Stimulated activated CD4-positive, alpha-beta T cell treated with anti-CD3 and anti-CD28 coated beads, Interleukin-2, amount 100 ng/mL, for 24 hours (primary cell): ENCODE measurements at places on chromosomes 13 and 19.

DNA sequence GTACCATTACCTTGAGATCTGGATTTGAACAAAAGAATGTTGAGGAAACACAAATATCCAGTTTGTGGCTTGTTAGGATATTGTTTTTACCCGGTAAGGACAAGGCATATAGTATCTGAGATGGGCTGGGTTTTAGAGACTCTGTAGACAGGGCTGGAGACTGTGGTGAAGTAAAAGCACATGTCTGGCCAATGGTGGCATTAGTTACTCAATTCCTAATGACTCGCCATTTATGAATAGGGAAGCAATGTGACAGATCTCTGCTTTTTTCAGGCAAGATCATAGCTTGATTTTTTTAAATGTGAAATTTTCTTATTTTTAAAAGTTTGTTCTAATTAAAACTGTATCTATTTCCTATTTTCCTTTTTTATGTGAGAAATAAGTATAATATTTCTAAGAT lies 371.1 kb upstream of the SPRY2 start:
- no peak for DNase-seq

GRCh38 chr19:15419413-15420025 lies 731 bp upstream of the AKAP8L start:
- no peak for DNase-seq

- no peak for DNase-seq
Measured at GRCh38 chr19:35596366-35596999, 10.5 kb downstream of the PMIS2 start.

DNA sequence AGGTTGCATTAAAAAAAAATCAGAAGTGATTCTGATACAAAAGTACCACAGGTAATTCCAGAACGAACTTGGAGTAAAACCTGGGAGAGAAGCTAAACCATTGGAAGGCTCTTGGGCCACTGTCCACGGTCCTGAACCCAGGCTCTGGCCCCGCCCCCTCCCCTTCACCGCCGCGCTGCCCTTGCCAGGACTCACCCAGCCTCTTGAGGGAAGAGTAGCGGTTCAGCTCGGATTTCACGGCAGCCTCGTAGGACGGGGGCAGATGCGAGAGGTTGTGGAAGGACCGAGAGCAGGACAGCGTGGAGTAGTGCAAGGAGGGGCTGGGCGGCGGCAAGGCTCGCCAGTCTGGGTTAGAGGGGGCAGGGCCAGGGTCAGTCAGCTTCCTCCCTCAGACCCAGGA lies 5.7 kb downstream of the SHISA7 start:
- DNase-seq: no peak

- DNase-seq: no peak
Measured at GRCh38 chr13:81171065-81171647, 830.2 kb upstream of the SPRY2 start.

DNA sequence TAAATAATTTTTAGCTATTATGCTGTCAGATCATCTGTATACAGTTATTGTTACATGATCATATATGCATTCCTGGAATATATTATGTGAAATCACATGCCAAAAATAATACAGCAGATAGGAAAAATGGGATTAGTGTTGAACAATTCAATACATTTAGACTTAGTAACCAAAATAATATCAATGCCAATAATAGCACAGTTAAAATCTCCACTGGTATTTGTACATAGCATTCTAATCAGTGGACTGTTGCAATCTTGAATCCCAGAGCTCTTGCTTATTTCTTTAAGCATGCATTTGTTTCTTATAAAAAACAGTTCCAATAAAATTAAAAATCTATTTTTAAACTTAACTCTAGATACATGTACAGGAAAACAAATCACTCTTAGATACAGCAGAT lies 2772.2 kb downstream of the PCDH9 start:
- DNase-seq: no peak

GRCh38 chr19:47492571-47493377 lies 8.8 kb upstream of the KPTN start:
- no peak for DNase-seq

GRCh38 chr19:18782559-18783225 lies 8.4 kb downstream of the COMP start:
- no peak for DNase-seq

DNA sequence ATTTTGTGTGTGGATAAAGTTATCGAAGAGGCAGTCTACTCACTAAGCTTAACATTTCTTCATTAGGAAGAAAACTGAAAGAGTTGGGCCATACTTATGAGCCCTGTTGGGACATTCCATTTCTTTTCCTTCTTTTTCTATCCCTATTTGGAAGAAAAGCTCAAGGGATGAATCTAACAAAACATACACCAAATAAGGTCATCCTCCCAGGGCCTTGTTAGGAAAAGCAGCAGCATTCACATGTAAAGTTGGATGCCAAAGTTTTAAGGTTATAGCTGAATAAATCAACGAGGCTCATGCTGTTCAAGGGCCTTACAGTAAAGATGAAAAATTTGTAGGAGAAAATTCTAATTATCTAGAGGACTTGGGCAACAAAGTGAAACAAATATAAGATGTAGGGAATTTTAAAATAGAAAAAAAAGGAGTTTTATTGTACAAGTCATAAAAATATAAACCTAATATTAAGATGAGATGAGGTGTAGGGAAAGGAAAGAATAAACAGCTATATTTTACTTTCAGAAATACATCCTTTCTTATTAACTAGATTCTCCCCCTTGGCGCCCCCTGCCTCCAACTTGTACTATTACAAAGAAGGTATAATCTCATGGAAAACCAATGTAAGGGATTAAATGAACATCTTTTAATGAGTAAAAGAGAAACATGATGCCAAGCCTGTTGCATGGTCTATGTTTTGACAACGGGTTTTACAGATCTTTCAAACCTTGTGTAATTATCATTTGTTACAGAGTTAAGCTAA lies 160.4 kb downstream of the PCDH20 start:
- no peak for DNase-seq

DNA sequence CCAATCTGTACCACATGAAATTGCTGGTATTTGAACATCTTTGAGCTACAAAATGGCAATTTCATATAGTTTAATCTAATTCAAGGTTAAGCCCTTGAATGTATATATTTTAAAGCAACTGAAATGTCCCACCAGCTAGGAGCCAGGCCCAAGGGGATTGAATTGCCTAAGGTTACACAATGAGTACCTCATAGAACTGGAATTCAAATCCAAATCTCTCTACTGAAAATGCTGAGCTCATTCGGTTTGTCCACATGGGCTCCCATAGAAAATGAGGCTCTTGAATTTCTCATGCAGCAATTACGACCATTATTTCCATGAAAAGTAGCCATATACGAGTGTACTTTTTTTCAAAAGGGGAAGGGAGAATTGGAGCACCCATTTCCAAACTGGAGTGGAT lies 31.5 kb upstream of the FNDC3A start:
- DNase-seq: no peak

GRCh38 chr19:17246681-17247425 lies 1.1 kb upstream of the NR2F6 start:
- no peak for DNase-seq

DNA sequence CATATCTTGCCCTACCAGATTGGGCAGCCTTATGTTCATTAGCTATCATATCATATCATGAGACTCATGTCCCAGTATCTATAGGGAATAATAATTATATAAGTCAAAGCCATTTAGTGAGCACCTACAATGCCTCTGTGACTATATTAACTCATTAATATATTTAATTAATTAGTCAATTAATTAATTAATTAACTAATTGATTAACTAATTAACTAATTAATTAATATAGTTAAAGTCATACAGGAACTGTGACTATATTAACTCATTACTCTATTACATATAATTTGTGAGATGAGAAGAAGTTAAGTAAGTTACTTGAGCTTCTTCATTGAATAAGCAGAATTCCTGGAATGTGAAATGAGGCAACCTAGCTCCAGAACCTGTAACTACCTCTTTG lies 588.3 kb upstream of the SLITRK1 start:
- no peak for DNase-seq

DNA sequence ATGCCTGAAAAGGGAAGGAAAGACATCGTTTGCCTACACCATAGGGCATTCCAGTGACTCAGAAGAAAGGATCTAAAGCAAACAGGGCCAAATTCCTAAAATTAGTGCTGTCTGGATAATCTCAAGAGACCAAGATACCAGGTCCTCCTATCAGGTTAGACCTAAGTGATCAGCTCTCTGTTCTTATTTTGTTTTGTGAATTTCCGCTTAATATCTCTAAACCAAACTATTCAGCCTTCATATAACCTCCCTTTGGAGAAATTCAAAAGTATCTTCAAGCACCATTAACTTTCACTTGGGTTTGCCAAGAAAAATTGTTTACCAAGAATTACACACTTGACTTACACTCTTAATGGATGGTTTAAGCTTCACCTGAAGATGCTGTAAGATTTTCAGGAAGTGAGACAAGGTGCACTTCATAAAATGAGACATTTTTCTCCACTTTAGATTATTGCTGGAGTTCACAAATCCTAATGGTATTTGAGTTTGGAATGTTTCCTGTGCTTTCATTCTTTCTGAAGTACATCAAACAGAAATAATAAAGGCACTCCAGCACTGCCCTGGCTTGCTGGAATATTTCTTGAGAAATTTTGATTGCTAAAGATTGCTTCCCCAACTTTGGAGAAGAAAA lies 376.1 kb downstream of the LMO7 start:
- DNase-seq: no peak

GRCh38 chr13:67231289-67232000 lies 1.3 kb upstream of the PCDH9 start:
- no peak for DNase-seq

GRCh38 chr19:30631033-30631370 lies 258.8 kb downstream of the ZNF536 start:
- no peak for DNase-seq

GRCh38 chr13:105997581-105998550 lies 537.6 kb downstream of the EFNB2 start:
- no peak for DNase-seq

- DNase-seq: no peak
Measured at GRCh38 chr13:66040506-66040905, 1189.6 kb downstream of the PCDH9 start.

DNA sequence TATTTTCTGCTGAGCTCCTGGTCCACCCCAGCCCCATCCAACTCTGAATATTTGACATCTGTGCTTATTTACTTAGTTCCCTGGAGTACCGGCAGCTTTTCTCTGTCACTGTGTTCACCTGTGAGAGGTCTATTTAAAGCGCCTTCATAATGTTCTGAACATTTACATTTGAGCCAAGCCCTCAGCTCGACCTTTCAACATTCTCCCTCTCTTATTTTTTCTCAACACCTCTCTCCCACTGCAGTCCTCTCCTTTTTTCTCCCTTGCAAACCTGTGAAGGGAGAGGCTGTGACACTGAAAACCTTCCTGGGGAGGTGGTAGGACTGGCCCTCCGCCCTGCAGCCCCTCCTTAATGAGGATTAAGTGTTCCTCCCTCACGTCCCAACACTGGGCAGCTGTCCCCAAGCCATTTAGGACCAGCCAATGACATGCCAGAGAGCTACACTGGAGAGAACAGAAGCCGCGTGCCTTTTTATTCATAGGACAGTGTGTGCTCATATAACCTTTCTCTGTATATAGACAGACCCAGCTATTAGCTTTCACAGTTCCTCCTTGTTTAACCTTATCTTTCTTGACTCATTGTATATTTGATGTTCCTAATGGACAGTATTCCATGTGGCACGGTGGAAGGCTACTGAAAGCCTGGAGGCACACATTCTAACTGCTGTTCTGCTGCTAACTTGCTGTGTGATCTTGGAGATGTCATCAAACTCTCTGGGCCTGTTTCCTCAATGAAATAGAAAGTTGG lies 134.8 kb downstream of the NUFIP1 start:
- DNase-seq: no peak

GRCh38 chr19:55605637-55606470 lies at the start of gene ZNF865:
Gene ZNF865 (plus strand): TSS chr19:55605647. CDS start chr19:55613619, 7,972 bp downstream.
- peak; percentile 71 for DNase-seq

DNA sequence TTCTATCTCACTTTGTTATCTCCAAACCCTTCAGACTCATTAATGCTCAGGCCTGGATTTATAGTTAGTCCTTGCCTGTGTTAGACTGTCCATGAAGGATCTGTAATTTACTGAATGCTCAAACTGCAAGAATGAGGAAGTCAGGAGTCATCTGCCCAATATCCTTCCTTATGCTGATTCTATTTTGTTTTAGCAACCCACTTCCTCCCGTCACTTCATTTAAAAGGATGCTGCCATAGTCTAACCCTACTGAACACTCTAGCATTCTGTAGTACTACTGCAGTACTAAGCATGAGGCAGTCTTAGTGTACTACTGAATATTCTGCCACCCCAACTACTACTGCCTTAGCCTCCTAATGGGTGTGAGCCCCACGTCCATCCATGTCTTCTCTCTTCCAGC lies 1.5 kb downstream of the FCAR start:
- DNase-seq: no peak

DNA sequence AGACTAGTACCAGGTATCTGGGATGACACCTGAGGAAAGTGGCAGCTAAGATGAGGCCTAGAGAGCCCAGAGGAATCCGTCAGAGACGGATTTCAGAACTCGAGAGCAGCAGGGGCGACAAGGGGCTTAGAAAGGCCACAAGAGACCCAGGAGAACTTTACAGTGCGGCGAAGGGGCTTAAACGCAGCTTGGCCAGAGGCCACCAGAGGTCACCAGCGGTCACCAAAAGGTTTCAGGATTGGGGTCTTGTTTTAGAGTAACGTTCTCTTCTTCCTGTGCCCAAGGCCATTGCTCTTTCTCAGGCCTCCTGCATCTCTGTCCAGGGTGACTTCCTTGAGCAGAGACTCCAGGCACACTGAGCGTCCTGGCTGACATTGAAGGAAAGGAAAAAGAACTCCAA lies 2.2 kb downstream of the ZSCAN22 start:
- no peak for DNase-seq

DNA sequence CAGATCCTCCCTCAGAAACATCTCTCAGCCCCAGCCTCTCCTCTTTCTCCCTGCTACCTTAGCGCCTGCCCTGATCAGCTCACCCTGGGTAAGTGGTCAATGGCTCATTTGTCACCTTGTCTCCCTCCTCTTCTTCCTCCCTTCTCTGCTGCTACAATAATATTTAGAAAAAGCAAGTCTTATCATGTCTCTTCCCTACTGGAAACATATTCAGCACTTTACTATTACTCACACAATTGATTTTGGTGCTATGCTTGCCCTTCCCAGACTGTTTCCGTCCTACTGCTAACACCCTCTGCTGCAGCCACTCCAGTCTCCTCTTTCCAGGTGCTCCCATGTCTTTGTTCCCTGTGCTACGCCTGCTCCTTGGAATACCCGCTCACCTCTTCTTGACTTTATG lies 35.8 kb downstream of the ESD start:
- DNase-seq: no peak

DNA sequence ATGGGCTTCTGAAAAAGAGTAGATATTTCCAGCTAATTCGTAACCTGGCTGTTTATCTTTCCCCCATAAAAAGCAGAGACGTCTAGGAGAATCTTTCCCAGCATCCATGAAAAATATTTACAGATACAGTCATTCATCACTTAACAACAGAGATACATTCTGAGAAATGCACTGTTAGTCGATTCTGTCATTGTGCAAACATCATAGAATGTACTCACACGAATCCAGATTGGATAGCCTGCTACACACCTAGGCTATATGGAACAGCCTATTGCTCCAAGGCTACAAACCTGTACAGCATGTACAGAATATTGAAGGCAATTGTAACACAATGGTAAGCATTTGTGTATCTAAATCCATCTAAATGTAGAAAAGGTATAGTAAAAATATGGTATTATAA lies 530.2 kb upstream of the NBEA start:
- no peak for DNase-seq
